ELF-1 (cell line): ENCODE measurements at places on chromosomes 1 and 21.
A peak's percentile ranks its signal among the peaks of the same experiment; 100 is the strongest.

DNA sequence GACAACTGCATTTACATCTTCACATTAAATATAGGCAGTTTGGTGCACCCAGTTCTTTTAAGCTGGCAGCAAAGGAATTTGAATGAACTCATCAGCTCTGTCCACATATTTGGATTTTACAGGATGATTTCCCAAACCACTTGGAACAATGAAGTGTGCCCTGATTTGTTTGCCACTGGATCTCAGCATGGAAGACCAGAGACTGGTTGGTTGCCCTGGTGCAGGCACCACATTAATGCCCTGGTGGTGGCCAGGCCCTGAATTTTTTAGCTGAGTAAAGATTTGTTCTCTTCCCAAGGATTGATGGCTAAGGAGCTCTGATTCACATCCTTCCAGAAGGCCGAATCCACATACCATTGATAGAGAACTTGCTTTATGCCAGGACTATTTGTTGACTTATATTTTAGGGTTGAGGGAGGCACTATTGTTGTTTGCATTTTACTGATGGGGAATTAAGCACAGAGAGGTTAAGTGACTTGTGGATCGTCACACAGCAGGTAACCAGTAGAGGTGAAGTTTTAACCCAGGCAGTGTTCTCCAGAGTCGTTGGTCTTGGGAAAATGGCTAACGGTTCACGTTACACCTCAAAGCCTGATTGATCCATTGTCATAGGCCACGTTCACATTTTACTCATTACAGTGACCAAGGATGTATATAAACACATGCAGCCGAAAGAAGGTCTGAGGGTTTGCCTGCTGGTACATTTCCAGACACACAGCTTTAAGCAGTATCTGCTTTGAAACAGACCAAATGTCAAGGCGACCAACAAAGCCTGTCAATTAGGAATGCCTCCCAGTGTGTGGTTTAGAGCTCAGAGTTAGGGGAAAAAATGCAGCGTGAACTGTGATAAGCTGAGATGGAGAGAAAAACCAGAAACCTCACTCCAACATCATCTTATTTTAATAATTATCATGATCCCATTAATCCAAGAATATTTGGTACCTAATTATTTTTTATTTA is 50.7 kb downstream of the KAZN start:
- peak; percentile 26 for DNase-seq

DNA sequence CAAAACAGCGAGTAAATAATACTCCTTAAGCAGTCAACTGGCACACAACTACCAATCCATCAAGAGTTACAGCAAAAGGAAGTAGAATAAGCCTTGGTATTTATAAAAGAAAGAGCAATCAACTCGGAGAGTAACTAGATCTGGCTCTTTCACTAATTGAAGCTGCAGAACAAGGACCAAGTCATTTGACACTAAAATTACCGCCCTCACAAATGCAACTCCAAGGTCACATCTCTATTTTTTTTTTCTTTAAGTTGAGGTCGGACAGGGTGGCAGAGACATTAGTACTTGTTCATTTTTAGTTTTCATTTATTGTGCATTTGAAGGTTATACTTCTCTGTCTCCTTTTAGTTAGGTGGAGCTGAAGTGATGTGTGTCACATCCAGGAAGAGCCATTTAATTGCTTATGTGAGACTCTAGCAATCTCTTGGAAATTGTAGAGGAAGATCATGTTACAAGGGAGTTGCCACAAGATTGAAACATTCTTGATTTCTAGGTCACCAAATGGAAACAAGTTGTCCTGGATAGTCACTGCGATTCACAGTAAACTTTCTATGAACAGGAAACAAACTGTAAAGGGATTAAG is 138.1 kb upstream of the ADAMTS5 start:
- DNase-seq: no peak

DNA sequence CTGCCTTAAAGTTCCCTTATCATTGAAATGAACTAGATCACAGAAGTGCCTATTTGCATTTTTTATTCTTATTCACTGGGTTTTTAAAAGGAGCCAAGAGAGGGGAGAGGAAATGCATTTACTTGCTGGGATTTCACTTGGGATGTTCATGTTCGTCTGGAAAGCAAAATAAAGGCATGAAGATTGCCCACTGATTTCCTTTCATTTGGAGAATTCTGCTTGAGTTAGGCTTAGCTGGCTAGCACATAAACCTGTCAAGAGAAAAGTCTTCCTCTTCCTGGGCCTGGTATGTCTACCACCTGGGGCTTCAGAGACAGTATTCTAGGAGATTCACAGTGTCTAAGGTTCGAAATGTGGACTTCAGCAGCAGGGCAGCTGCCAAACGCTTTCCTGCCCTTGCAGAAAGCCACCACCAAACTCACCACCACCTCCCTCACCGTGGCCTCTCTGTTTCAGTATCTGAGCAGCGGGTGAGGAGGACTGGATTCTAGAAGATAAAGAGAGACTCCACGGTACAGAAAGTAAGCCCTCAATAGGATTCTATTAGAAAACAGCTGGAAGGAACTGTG is 44.5 kb downstream of the HIVEP3 start:
- DNase-seq: no peak

DNA sequence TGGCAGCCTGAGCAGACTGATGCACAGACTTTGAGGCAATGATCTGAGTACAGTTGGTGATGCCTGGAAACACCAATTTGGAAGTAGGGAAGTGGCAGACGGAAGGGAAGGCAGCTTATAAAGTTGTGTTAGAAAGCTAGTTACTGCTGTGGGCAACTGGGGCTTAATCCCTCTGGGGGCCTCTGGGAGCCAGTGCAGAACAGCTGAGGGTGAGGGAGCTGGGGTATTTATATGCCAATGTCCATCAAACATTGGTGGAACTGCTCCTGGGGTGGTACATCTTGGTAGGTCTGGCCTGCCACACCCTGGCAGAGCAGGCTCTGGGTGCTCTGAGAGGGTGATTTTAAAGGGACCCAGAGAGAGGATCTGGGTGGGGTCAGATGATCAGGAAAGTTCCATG is 28.1 kb downstream of the TNFRSF8 start:
- DNase-seq: no peak

DNA sequence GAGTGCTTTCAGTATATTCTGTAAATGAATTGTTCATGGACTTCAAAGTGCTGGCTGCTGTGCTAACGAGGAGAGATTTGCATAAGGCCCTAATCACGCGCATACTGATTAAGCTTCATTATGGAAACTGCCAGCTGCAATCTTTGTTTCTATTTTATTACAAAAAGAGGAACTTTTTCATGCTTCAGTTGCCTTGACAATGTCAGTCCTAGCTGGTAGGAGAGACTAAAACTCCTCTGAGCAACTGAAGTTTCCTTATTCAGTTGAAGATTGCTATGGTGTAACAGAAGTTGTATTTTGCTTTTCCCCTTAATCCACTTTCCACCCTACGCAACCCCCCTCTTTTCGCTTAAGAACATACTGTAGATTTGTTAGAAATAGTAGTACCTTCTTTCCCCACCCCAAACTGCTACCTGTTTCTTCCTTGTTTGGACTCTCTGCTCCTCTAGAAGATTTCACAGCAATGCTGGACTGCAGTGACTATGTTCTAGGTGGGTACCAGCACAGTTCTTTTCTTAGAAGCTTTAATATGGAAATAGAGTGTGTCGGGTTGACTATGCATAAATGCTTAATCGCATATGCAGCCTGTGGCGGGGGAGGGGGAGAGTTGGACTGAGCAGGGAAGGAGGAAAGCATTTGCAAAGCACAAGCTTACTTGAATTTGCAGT is 108.3 kb downstream of the POU2F1 start:
- DNase-seq: no peak

DNA sequence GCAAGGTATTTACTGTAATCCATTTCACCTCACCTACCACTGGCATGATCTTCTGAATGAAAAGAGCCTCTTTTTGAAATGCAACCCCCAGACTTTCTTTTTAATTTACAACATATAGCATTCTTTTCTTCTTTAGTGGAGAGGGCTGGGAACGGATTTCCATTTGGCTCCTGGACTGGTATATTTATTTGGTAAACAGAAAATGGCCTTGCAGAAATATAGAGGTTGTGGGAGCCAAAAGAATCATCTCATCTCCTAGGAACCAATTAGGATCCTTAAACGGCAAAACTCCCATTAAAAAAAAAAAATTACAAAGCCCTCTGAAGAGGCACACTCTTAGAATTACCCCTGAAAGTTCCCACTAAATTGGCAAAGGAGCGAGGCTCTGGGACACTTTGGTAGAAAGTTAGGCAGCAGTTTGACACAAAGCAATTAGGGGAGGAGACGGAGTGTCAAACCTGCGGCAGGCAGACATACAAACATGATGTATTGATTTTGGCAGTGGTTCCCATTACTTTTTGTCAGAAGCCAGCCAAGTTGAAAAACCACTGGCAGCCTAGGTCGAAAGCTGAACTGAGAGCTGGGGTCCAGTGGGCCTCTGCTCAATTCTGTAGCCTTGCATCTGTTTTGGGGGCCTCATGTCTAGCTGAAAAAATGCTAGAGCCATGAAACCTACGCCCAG is 135.1 kb upstream of the MAGI3 start:
- peak; percentile 55 for DNase-seq

- DNase-seq: no peak
Observed at GRCh38 chr1:169509354-169509753, 23.6 kb upstream of the SLC19A2 start.

- DNase-seq: peak; percentile 64
Observed at GRCh38 chr1:26391450-26391849, 18.9 kb upstream of the ZNF683 start.
